NCI-H1417 treated with DMSO at 0.1 percent for 48 hours (cell line): ENCODE measurements at places on chromosomes 11 and 22.
A peak's percentile ranks its signal among the peaks of the same experiment; 100 is the strongest.

GRCh38 chr22:36419177-36419911 lies 31.6 kb upstream of the MYH9 start:
- no peak for DNase-seq

GRCh38 chr22:40285513-40285912 lies 60.8 kb upstream of the ADSL start:
- no peak for DNase-seq

DNA sequence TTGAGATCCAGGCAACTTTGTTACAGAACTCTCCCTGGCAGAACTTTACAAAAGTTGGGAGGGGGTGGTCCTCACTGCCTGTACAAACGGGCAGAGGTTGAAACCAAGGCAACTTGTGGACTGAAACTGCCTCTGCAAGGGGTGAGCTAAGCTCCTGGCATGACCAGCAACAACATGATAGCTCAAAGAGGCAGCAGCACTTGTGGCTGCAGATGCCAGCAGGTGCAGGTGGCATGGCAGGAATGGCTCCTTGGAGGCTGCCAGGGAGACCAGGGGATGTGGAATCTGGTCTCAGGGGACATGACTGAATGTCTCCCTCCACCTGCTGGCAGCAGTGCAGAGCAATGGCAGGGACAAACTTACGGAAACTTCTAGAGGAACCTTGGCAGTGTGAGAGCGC lies 38.8 kb upstream of the PHF21A start:
- DNase-seq: no peak

DNA sequence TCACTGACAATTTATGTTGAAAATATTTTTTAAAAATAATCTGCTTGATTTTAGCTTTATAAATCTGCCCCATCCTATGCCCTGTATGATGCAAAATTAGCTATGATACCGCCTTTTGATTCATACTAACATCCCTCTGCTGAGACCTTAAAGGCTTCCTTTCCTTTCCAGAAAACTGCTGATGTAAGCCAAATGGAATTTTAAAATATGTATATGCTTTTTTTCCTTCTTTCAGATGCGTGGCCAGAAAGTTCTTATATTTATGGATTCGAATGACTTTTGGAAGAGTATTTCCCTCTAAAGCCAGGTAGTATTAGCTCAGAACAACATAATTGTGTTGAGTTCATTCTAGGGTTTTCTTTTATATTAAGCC lies 34.5 kb downstream of the SFI1 start:
- DNase-seq: no peak

DNA sequence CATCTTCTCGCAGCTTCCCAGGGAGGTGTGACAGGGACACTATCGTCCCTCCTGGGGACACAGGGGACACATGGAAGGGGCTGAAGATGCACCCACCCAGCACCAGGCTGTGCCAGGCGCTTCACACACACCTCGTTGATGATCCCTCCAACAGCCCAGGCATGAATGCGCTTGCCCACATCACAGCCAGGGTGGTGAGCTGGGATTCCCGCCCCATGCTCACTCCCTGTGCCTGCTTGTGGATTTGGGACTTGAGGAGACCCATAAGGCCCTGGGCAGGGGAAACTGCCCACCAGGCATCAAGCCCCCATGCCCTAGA lies 57.8 kb downstream of the OTOG start:
- DNase-seq: no peak

GRCh38 chr11:126914166-126914565 lies 86.4 kb downstream of the KIRREL3 start:
- no peak for DNase-seq

DNA sequence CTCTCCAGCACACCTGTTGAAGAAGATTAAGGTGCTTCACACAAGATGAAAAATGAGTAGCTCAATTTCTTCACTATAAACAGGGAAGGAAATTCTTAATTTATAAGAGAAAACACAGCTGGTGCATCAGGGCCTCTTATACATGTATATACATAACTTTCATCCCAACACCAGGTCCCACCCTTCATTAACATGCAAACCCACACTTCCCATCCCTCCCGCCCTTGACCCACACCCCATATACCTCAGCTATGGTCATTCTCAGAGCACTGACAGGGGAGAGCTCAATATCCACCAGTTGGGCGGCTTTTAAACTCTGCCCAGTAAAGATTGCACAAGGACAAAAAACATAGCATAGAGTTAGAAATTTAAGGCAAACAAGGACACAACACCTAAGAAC lies 85.8 kb downstream of the ATG16L2 start:
- DNase-seq: no peak

- peak; percentile 66 for DNase-seq
These were observed 27.1 kb downstream of the SDHD start for GRCh38 chr11:112113539-112114457.

GRCh38 chr11:66293352-66293751 lies 1.7 kb downstream of the TMEM151A start:
- no peak for DNase-seq

DNA sequence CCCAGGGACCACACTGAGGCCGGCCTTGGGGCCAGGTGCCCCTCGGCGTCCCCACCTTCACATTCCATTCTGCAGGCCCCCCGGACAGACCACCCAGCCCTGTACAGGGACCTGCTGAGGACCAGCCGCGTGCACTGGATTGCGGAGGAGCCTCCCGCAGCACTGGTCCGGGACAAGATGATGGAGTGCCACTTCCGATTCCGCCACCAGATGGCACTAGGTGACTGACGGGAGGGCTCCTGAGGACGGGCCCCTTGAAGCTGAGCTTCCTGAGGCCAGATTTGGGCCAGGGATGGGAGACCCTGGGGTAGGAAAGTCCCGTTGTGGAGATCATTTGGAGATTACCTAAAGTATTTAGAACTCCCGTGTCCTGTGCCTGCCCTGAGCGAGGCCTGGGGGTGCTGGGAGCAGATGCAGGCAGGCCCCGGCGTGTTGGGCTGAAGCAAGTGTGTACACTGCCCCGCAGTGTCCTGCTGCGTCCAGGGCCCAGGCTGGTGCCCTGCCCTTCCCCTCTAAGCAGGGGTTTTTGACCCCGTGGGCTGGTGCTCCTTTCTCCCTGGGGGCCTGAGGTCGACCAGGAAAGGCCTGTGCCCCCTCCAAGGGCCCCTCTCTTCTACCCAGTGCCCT lies 20.0 kb downstream of the TRMU start:
- DNase-seq: no peak

GRCh38 chr11:69462106-69462951 lies 19.1 kb upstream of the LINC01488 start:
- DNase-seq: no peak

- no peak for DNase-seq
These were observed 56.1 kb downstream of the HSD17B12 start for GRCh38 chr11:43736502-43737200.

GRCh38 chr11:17597770-17598169 lies 50.7 kb downstream of the OTOG start:
- DNase-seq: no peak

GRCh38 chr11:45745065-45745811 lies 59.7 kb upstream of the SLC35C1 start:
- no peak for DNase-seq

DNA sequence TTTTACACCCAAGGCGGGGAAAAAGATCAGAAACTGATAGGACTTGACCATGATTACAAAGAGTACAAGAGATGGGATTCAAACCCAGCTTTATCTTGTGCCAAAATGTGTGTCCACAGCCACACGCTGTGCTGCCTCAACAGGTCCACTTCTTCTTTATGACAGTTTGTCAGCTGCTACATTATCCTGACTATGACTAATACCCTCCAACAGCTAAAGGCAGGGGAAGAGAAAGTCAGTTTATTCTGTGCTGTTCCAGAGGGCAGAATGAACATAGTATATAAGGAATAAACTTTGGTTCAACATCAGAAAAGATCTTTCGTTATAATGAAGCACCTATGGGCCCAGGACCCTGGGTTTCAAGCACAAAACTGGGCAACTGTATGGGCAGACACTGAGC lies 668.2 kb upstream of the TENM4 start:
- DNase-seq: no peak

- DNase-seq: no peak
These were observed 21.9 kb downstream of the ATG16L2 start for GRCh38 chr11:72836111-72836510.

GRCh38 chr11:129815596-129816461 lies at the start of gene TMEM45B:
Gene TMEM45B, plus strand, starts transcription at chr11:129815848. Its CDS starts 36,635 bp downstream, at chr11:129852483.
- peak; percentile 30 for DNase-seq

DNA sequence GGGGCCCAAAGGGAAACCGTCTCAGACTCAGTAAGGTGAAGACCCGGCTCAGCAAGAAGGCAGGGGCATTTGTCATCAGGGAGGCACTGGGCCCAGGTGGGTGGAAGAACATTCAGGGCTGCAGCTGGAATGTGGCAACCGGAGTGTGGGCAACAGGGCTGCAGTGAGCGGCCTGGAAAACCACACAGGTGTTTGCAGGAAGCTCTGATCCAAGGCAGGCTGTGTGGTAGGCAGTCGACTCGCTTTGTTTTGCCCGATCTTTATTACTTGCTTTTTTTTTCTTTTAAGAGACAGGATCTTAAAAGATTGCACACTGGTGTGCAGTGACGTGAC lies 82.8 kb downstream of the DGCR2 start:
- DNase-seq: no peak

- DNase-seq: no peak
These were observed 651 bp upstream of the CARD16 start for GRCh38 chr11:105045676-105046296.
